ENCODE measurements at places on chromosomes 2 and 18. TPM values are rescaled to one million over a fixed set of nuclear protein-coding genes. Genes with fewer than 3 reads are reported as not detected.

APCDD1 gene
- 3.1 TPM for total RNA-seq

- no peak for DNase-seq
Measured at GRCh38 chr18:9055185-9055584, 47.3 kb upstream of the NDUFV2 start.

SIX2 gene
- 2.0 TPM for total RNA-seq

DNA sequence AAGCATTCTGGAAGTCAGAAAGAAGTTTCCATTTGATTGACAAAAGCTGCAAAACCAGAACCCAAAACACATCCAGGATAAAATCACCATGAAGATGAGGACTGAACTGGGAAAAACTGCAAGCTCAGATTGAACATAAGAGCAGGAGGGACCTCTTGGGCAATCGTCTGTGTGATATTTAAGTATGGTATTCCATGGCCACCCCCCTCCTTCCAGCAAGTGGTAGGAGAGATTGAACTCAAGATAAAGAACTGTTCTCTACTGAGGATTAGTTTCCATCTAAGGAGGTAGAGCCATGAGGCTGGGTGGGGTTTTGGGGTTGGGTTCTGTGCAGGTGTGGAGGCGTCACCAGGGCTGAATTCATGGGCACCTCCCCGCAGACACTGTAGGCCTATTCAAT is 251.1 kb downstream of the NCKAP5 start:
- DNase-seq, result no peak

DNA sequence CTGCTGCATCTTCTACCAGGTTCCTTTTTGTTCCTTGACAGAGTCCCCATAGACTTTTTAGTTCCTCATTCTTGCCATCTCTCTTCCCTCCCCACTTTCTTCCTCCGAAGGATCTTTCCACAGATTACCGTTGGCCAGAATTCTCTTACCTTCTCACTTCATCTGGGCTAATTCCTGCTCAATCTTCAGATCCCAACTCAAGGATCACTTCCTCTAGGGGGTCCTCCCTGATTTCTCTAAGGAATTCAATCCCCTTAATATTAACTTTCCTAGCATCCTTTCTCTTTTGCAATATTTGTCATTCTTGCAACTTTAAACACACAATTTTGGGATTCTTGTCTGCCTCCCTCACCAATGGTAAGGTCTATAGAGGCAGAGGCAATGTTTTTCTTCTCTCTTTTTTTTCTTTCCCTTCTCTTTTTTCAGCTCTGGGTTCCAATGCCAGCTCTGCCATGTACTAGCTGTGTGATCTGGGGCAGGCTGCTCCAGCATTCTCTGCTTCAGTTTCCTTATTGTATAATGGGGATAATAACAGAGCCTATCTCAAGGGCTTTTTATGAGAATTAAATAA is 5.4 kb upstream of the KCNE4 start:
- DNase-seq, result no peak

DNA sequence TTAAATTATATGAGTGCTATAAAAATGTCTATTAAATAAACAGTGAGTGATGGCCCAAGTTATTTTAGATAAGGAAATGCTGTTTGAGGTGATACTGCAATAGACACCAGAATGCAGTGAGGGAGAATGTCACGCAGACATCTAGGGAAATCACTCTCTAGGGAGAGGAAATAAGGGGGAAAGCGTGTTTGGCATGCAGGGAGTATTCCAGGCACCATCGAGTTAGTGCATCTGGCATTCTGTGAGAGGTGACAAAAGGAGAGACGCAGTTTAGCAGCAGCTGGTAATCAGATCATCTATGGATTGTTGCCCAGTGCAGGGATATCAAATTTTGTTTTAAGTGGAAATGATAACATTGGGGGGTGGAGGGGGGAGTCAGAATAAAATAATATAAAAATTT is 175.4 kb upstream of the NETO1 start:
- no peak for DNase-seq

- no peak for DNase-seq
Measured at GRCh38 chr2:163592954-163593622, 142.7 kb downstream of the FIGN start.

DNA sequence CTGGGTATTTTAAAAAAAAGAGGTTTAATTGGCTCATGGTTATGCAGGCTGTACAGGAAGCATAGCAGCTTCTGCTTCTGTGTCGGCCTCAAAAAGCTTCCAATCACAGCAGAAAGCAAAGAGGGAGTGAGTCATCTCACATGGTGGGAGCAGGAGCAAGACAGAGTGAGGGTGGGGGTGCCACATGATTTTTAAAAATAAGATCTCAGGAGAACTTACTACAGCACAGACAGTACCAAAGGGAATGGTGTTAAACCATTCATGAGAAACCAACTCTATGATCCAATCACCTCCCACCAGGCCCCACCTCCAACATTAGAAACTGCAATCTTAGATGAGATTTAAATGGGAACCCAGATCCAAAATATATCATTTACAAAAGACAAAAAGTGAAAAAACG is 14.6 kb downstream of the ZNF519 start:
- DNase-seq, result no peak

CFC1 gene
- 1.2 TPM for total RNA-seq

- DNase-seq, result no peak
Measured at GRCh38 chr2:30325600-30326328, 94.4 kb downstream of the LBH start.

TNFAIP6 gene
- not detected for total RNA-seq

DNA sequence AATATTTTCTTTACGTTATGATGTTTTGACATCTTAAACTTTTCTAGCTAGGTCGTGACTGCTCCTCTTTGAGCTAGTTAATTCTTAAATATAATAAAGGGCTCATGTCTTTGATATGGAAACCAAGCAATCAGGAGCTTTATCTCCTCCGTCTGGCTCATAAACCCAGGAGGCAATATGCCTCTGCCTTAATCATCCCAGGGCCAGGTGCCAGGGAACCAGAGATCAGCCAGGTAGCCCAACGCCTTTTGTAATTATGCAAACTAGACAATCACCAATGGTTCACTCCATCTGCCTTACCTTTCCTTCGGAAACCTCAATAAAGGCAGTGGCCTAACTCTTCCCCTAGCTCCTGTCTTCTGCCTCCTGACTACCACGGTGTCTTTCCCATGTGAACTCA is 213.7 kb downstream of the KCNJ3 start:
- no peak for DNase-seq

DNA sequence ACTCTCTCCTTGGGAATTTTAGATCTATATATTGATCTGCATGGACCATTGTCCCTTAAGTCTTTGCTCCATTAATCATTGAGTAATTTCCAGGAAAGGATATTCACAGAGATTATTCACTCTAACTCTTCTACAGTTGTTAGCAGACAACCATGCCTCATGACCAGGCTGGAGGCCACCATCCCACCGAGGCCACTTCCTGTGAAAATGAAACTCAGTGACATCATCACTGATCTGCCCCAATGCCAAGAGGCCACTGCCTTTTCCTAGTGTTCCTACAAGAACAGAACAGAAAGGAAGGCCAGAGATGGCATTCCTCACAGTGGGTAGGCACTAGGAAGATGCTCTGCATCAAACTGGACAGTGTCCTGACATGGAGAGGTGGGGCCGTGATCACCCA is 161.3 kb downstream of the DTNA start:
- no peak for DNase-seq

GRCh38 chr2:222912776-222913175 is 51.9 kb downstream of the ACSL3 start:
- DNase-seq, result no peak

GRCh38 chr2:132645722-132646539 is 24.1 kb downstream of the LYPD1 start:
- no peak for DNase-seq

DNA sequence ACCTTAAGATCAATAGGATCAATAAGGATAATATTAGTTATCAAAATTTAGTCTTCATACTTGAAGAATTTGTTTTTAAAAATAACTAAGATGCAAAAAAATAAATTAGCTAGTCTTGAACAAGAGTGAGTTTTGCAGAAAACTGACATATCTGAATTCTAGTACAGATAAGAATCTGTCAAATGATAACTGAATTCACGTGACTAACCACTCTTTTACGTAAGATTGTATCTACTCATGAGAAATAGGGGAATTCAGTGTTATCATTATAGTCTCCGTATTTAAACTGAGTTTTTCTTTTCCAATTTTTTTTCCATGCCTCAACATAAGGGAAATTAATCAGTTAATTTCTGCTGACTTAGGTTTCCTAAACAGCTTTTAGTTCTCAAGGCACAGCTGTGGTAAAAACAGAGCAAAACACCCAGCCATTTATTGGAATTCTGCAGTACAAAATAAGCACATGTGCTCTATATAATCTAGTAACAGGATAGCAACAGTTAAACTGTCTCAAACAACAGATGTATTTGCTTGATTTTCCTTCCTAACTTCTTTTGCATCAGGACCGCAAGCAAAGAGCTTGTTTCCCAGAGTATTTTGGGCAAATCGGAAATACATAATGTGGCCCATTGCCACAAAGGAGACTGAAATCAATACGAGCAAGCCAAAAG is 19.1 kb downstream of the SLC40A1 start:
- DNase-seq, result no peak

XDH gene
- 1.0 TPM for total RNA-seq
